Tibial artery (tissue), 4 donors: ENCODE measurements at places on chromosomes 6 and 20.

DNA sequence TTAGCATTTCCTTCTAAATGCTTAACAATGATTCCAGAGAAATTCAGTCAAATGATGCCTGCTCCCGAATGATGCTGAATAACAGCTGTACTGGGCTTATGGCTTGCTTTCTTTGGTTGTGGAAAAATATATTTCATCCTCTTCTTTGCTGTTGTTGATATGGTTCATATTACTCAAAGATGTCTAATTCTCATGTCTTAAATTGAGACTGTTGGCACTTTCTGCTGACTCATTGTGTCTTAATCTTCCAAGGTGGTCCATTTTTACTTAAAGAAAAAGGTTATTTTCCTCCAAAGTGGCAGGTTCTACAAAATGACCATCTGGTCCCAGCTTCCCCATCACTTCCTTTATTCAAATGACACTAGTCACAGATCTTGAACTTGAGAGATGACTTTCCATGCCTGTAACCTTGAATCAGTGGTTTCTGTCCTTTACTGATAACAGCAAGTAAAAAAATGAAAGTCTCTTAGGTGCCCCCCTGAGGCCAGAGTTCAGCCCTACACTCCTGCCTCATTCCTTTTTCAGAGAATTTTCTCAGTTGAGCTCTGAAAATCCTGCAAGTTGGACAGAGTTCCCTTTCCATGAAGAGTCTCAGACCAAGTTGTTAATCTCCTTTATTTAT, 6.9 kb downstream of the SNAP25 start:
- no peak for DNase-seq

DNA sequence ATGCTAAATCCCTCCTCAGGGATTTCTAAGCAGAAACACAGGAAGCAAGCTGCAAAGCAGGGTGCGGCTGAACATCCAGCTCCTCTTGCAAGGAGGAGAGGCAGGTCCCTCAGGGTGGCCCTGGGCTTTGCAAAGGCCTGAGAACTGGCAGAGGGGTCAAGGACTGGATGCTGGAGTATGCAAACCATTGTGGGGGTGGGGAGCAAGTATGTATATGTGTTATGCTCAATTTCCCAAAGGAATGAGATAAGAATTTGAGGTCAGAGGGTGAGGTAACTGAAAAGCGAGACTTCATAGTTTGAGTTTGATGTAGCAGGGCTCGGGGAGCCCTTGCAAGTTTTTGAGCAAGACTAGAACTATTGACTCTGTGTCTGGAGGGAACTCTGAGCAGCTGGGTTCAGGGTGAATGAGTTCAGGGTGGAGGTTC, 11.2 kb downstream of the SLC22A2 start:
- DNase-seq: no peak

DNA sequence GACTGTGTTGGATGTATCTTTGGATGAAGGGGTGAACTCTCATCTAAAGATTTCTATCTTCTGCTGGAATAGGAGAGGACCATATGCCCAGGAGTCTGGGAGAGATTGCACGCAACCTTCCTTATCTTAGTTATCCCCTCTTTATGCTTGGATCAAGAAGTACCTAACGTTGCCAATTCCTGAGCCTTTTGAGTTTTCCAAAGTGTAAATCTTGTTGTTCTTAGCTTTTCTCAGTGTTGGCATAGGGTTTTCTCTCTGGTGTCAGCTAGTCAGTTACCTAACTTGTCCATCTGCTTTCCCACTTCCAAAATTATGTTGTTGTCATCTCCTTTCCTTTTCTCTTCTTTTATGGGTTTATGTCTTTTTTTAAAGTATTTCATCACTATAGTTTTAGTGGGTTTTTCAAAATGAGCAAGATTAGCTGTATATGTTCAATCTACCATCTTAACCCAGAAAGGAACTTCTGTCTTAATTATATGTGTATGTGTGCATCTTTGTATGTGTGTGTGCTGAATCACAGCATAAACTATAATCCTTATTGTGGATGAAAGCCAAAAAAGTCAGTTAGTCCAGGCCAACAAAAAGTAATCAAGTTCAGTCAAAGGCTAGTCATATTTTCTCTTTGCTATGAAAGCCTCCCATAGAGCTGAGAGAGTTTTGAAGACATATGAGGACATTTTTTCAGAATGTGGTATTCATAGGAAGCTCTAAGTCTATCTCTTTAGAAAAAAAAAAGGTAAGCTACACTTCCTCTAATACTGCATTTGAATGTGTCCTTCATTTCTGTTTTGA, 72.1 kb downstream of the KHDC1L start:
- no peak for DNase-seq

DNA sequence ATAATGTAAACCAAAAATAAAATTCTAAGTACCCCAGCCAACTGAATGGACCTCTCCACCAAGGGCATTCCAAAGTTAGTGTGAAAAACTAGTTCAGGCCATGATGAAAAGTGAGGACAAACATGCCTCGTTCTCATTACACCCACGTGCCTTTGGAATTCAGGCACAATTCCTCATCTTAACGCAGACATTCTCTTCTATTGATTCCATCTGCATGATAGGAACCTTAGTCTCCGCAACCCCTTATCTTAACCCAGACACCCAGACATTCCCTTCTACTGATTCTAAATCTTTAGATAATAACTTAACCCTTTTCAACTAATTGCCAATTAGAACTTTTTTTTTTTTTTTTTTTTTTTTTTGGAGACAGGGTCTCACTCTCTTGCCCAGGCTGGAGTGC, 7.6 kb upstream of the SERPINB6 start:
- no peak for DNase-seq

GRCh38 chr6:157163434-157164159, 159.7 kb downstream of the TMEM242 start:
- DNase-seq: no peak

DNA sequence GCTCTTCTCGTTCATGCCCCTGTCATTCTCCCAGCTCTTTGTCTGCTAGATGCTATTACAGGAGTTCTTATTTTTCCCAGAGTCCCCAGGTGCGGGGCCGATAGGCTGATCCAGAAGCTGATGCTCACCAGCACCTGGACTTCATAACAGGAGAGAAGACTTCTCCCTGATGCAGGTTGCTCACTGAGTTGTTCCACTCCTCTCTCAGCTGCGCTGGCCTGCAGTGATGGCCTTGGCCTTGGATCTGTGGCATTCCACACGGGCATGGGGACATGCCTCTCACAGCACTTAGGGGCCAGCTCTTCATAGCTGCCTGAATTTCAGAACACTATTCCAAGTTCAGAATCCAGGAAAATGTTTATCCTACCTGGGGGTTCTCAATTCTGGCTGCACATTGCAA, 7.1 kb upstream of the TXNDC5 start:
- no peak for DNase-seq
